ENCODE measurements at places on chromosomes 2 and 18. TPM values are rescaled to one million over a fixed set of nuclear protein-coding genes. Genes with fewer than 3 reads are reported as not detected.

Gene BOLL
- not detected for total RNA-seq

Gene LAMA1
- 9.6 TPM for total RNA-seq

GRCh38 chr2:47601568-47601967 is 181.4 kb upstream of the MSH6 start:
- DNase-seq: no peak

GRCh38 chr2:42800981-42801380 is 8.6 kb upstream of the HAAO start:
- DNase-seq: no peak

GRCh38 chr18:36493349-36494159 is 196.0 kb downstream of the FHOD3 start:
- DNase-seq: no peak

- DNase-seq: peak; percentile 79
These were observed 2.1 kb downstream of the GULP1 start for GRCh38 chr2:188293601-188294351.

GRCh38 chr2:108220191-108220590 is 19.6 kb upstream of the SULT1C3 start:
- no peak for DNase-seq

DNA sequence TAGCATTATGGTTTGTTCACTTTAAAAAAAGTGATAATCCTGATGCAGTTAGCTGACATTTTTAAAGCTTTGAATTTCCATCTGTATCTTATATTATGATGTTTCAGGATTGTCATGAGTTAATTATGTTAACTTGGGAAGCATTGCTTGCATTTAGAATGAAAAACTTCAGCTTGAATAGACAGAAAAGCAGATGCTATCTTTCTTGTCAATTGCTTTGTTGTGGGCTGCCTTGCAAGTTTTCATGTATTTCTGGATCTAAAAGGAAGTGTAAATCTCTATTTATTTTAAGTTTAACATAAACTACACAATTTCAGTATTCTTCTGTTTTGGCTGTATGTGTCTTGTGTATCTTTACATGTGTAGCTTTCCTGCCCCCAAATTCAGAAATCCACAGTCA is 479.5 kb downstream of the ARHGAP15 start:
- no peak for DNase-seq

DNA sequence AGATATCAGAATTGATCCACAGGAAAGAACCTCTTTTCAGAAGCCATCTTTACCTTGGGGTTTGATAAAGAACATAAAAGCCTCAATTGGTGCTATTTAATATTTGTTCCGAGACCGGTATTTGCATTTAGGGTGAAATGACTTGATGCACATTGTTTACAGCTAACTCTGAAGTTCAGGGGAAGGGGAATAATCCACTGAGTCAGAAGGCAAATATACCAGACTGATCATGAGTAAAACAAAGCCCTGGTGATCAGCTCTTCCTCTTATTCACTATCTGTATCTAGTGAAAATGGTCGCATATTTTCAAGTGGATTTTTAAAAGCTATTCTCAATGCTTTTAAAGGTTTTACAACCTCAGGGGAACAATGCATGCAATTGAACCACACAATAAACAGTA is 53.0 kb upstream of the ATP8B1 start:
- DNase-seq: no peak

DNA sequence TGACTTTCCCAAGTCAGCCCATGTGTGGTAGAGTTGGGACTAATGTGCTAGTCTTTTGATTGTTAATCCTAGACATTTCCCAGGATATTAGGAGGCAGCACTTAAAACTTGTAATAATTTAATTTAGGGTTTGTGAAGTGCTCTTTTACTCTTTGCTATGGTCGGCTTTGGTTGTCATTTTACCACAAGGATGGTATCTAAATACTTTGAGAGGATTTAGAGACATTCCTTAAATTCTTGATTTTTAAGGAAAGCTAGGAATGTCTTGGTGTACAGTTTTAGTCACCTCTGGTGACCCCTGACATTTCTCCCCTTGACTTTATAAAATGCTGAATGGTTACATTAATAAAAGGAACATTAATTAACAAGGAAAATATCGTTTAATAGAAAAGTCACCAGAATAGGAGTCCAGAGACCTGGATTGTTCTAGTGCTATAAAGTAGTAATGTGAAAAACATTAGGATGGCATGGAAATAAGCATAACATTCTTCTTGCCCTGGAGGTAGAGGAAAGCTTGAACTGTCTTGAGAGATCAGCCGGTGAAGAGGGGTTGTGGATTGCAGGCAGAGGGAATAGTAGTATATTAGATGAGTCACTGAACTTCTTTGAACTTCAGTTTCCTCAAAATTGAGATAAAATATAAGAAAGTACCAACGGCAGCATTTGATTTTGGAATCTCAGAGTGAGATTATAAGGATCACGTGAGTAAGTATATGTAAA is 209.2 kb downstream of the MCFD2 start:
- DNase-seq: no peak

GRCh38 chr2:17199741-17200140 is 318.5 kb downstream of the RAD51AP2 start:
- no peak for DNase-seq

DNA sequence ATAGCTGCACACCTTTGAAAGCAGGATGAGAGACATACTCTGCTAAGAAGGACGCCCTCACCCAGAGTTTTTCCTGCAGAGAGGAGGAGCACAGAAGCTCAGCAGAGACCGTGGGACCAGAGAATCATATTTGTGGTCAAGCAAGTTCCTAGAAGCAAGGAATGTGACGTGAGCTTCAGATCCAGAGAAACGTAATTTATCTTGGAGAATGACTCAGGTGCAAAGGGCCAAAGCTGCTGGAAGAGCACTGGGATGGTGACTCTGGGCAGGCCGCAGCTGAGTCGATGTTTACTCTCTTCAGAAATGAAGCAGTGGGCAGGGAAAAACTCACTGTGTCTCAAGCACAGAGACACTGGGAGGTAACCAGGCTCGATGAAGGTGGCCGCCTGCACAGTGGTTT is 50.1 kb upstream of the IGFBP2 start:
- DNase-seq: no peak

- no peak for DNase-seq
These were observed 100.7 kb downstream of the GALNT13 start for GRCh38 chr2:153972412-153972811.

DNA sequence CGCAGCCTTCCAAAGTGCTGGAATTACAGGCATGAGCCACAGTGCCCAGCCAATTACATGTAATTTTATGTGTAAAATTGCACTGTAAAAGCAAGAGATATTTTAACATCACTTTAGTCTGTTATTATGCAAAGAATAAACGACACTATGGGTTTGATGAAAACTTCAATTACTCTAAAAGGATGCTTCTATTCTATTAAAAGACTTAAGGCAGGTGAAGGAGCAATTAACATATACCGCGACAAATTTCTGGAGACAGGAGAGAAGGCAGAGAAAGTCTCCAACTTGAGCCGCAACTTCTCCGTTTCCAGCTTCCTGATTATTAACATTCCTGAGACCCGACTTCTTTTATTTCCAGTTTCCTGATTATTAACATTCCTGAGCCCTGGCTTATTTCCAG is 53.7 kb downstream of the FAM210A start:
- DNase-seq: no peak

DNA sequence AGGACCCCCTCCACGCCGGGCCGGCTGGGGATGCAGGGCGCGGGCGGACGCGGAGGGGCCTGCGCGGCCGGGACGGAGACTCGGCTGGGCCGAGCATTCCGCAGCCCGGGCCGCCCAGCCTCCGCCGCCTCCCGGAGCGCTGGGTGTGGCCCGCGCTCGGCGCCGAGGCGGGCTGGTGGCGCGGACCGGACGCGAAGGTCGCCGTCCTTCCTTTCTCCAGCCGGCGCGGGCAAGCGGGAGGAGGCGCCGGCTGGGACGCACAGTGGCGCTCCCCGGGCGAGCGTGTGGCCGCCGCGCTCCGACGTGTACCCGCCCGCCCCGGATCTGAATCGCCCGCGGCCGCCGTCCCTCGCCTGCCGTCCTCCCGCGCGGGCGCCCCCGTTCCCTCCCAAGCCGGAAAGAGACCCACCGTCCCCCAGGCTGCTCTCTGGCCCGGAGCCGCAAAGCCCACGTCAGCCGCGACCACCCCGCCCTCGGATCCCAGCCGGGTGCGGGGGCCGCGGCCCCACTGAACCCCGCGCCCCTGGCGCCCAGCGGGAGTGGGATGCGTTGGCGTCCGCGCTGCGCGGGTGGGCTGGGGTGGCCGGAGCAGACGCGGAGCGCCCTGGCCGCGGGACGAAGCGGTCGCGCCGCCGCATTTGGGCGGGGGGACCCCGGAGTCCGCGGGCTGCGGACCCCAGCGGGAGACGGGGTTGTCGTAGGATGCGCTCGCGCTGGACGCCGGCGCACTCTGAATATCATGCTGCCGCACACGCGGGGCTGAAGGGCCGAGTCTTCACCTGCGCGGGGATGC is 634 bp downstream of the SPATS2L start:
- peak; percentile 47 for DNase-seq

GRCh38 chr2:74502147-74502719 is 2.8 kb upstream of the LBX2 start:
- DNase-seq: no peak
